ENCODE measurements at places on chromosomes 7 and 10. TPM values are rescaled to one million over a fixed set of nuclear protein-coding genes. Genes with fewer than 3 reads are reported as not detected.

The MMP21 gene
- total RNA-seq, result not detected

The IL6 gene
- total RNA-seq, result 1.1 TPM

The HTR5A gene
- total RNA-seq, result not detected

The CHAT gene
- total RNA-seq, result not detected

The CPED1 gene
- total RNA-seq, result 0.23 TPM

Measured in airway epithelial cell (primary cell).